ENCODE measurements at places on chromosomes 4 and X. TPM values are rescaled to one million over a fixed set of nuclear protein-coding genes. Genes with fewer than 3 reads are reported as not detected.

CYLC1 gene
- total RNA-seq: not detected

PHEX gene
- 0.73 TPM for total RNA-seq

GRCh38 chr4:13527192-13527980 is 16.9 kb downstream of the NKX3-2 start:
- no peak for DNase-seq

DDX53 gene
- total RNA-seq: not detected

DNA sequence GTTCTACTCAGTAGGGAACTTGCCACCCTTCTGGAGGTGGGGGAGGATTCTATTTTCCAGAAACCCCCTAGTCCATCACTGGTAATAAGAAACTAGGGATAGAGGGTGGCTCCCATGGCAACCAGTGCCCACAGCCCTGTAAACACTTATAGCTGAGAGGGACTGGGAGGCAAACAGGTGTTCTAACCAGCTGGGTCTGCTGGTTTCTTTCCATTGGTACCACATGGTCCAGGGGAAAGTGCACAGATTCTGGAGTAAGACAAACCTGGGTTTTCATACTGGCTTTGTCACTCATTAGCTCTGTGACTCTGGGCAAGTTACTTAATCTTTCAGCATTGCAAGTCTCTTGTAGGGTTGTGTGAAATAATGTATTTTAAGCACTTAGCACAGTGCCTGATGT is 26.9 kb downstream of the IGSF1 start:
- no peak for DNase-seq

GRCh38 chrX:41634284-41634683 is 54.5 kb upstream of the GPR34 start:
- DNase-seq: no peak

MAMLD1 gene
- 5.5 TPM for total RNA-seq

GRCh38 chrX:134875671-134876070 is 115.1 kb upstream of the SMIM10 start:
- no peak for DNase-seq

DNA sequence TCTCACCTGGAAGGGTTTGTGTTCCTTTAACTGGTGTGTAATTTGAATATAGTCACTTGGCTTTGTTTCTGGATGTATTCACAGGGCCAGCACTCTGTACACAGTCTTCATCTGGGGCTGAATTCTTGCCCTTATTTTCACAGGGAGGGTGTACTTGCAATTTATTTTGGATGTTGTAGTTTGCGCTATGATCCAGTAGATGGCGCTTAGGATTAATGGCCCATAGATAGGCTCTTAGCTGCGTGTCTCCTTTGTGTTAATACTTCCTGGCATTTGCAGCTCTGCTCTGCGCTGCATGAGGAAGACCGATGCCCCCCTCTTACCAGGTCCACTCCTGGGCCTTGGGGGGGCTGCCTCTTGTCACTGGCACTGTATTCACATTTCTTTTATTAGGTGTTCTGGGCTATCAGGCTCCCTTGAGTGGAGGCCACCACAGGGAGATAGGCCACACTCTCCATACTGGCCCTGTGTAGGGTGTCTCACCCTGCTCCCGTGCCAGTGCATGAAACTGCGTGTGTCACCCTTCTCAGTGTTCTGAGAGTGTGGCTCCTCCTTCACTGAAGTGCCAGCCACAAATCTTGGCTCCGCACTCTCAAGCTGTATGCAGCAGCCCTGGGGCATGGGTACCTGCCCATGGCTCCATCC is 562.2 kb downstream of the ZIC3 start:
- DNase-seq: peak; percentile 49

DNA sequence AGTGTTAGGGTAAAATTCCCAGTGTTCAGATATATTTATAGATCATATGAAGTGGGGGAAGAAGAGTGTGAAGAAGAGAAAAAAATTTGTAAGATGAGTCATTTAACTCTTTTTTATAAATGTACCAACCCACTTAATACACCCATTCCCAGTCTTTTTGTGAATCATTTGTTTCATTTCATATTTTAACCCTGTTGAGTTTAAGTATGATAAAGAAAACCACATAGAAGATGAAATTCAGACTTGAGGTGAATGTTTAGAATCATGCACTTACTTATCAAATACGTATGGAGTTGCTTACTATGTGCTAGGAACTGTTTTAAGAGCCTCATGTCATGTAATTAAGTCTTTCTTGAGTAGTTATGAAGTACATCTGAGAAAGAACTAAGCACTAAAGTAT is 56.6 kb upstream of the DAPP1 start:
- no peak for DNase-seq

GRCh38 chrX:72123471-72124185 is 8.1 kb downstream of the RTL5 start:
- DNase-seq: peak; percentile 48

- no peak for DNase-seq
These were observed 24.9 kb downstream of the GPRASP3 start for GRCh38 chrX:102745513-102745856.

- DNase-seq: no peak
These were observed 1188.1 kb downstream of the PCDH7 start for GRCh38 chr4:31908261-31908660.

GRCh38 chrX:4173743-4174142 is 460.3 kb upstream of the PRKX start:
- no peak for DNase-seq

GRCh38 chrX:39835776-39836175 is 262.0 kb downstream of the BCOR start:
- no peak for DNase-seq
